Type B pancreatic cell (in vitro differentiated cells): ENCODE measurements at places on chromosomes 3 and 15. TPM values are rescaled to one million over a fixed set of nuclear protein-coding genes. Genes with fewer than 3 reads are reported as not detected.

TLE3 gene
- total RNA-seq: 109 and 185 TPM in 2 replicates

DNA sequence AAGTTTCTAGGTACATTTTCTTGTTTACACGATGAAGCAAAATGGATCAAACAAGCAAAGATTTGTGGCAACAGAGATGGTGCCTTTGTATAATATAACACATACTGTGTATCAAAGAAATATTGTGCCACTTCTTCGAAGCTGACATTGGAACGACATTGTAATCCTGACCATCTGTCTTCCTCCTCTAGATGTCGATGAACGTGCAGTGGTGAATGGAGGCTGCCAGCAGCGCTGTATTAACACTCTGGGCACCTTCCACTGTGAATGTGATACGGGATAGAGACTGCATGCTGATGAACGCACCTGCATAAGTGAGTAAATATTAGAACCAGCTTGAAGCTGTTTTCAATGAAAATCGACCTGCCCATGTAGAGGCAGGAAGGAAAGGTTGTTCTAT is 613.3 kb upstream of the GOLIM4 start:
- no peaks in the 10 kb centered on the region for H3K27me3 ChIP-seq
- H3K4me1 ChIP-seq: no peaks in the 10 kb centered on the region
- H3K4me3 ChIP-seq: no peak overlapping the region
- H3K27ac ChIP-seq: no peak overlapping the region
- DNase-seq: no peak

- H3K27ac ChIP-seq: peak overlapping the region; percentile 98
- H3K36me3 ChIP-seq: peaks cover 22% of the 10 kb centered on the region
- DNase-seq: no peak
- H3K4me1 ChIP-seq: peaks cover 19% of the 10 kb centered on the region
Measured at GRCh38 chr3:57556459-57557084, 498 bp downstream of the PDE12 start.

- H3K36me3 ChIP-seq: peaks cover 3% of the 10 kb centered on the region
- H3K4me1 ChIP-seq: no peaks in the 10 kb centered on the region
- no peak for DNase-seq
Measured at GRCh38 chr3:196555295-196555694, 13.1 kb downstream of the WDR53 start.

NTRK3 gene
- total RNA-seq: 2.9 and 16.9 TPM in 2 replicates

SELENOK gene
- total RNA-seq: 46.8 and 47.1 TPM in 2 replicates

DNA sequence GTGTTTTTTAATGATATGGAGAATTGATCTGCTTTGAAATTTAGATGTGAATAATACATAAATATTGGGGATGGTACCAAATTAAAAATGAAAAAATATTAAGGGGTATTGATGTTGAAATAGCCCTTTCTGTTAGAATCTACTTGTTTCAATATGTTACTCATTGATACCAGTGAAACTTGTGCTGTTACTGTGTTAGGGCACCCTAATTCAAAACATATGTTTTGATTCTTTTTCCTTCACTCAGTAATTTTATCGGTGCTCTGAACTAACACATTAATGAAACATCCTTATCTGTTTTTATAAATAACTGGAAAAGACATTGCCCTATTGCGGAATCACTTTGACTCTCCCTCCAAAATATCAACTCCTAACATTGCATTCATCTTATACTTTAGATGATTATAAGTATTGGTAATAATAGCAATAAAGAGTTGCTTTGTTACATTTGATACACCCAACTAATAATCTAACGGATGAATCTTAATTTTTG is 52.0 kb upstream of the CCNB2 start:
- no peak overlapping the region for H3K27ac ChIP-seq
- H3K36me3 ChIP-seq: peaks cover 24% of the 10 kb centered on the region
- H3K4me1 ChIP-seq: no peaks in the 10 kb centered on the region
- no peak overlapping the region for H3K4me3 ChIP-seq

ROPN1B gene
- 0.53 and 1.2 TPM in 2 replicates for total RNA-seq

DNA sequence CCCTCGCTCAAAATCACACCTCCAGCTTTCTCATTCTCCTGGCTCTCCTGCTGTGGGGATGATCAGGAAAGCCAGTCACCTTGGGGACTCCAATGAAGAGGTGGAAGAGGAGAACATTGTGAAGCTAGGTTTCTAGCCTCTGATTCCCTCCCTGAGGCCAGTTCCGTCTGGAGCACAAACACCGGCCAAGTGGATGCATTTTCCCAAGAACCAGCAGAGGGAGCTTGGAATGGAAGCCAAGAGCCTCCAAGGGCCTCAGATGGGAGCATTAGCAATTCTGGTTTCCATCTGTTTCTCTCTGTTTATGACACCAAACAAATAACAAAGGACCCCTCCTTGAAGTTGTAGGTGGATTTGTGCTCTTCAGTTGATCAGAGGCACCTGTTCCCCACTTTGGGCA is 40.6 kb upstream of the NMNAT3 start:
- no peak for DNase-seq
- no peak overlapping the region for H3K27ac ChIP-seq
- no peak overlapping the region for H3K4me3 ChIP-seq
- peaks cover 23% of the 10 kb centered on the region for H3K27me3 ChIP-seq
- no peaks in the 10 kb centered on the region for H3K4me1 ChIP-seq
